ENCODE measurements at places on chromosomes 11 and 22. TPM values are rescaled to one million over a fixed set of nuclear protein-coding genes. Genes with fewer than 3 reads are reported as not detected.

The TCN2 gene
- total RNA-seq: 6.9 TPM

The IGSF9B gene
- 0.26 TPM for total RNA-seq

The ELMOD1 gene
- 0.17 TPM for total RNA-seq

The CRYBB3 gene
- not detected for total RNA-seq

The SNX32 gene
- total RNA-seq: 2.3 TPM

The OLFML1 gene
- total RNA-seq: 22.8 TPM

The LMO2 gene
- 0.51 TPM for total RNA-seq

The MICAL2 gene
- 88.6 TPM for total RNA-seq

The CARS1 gene
- total RNA-seq: 102 TPM

The PKNOX2 gene
- total RNA-seq: 1.0 TPM

The LDHAL6A gene
- not detected for total RNA-seq

The OR52E8 gene
- not detected for total RNA-seq

The TBX10 gene
- not detected for total RNA-seq

The C11orf87 gene
- not detected for total RNA-seq

The AGBL2 gene
- total RNA-seq: 2.1 TPM

The C11orf91 gene
- total RNA-seq: not detected

The NLRP14 gene
- 0.17 TPM for total RNA-seq

The IGLL1 gene
- not detected for total RNA-seq

The MMP8 gene
- total RNA-seq: not detected

The ZNF70 gene
- 2.8 TPM for total RNA-seq

The MRGPRE gene
- 0.17 TPM for total RNA-seq

The FGF19 gene
- total RNA-seq: not detected

The MFRP gene
- total RNA-seq: not detected

The BRSK2 gene
- 0.33 TPM for total RNA-seq

The HIC2 gene
- 1.8 TPM for total RNA-seq

The ZNRF3 gene
- total RNA-seq: 2.6 TPM

The LRRC56 gene
- total RNA-seq: 1.3 TPM

The HBB gene
- total RNA-seq: not detected

The PHF21B gene
- total RNA-seq: 0.17 TPM

The OR2AG1 gene
- total RNA-seq: not detected

The PPM1F gene
- total RNA-seq: 37.0 TPM

The IL18BP gene
- 1.5 TPM for total RNA-seq

The OR6T1 gene
- total RNA-seq: not detected

The SPA17 gene
- 10.0 TPM for total RNA-seq

The SMIM38 gene
- 0.51 TPM for total RNA-seq

The ROBO4 gene
- total RNA-seq: 0.66 TPM

The MMP11 gene
- total RNA-seq: 8.8 TPM

The MUC5AC gene
- total RNA-seq: not detected

The ZP1 gene
- total RNA-seq: under 0.01 TPM

The SERHL2 gene
- total RNA-seq: 3.3 TPM

The ZBTB16 gene
- not detected for total RNA-seq

The SEC14L2 gene
- total RNA-seq: 4.9 TPM

The PNPLA3 gene
- 3.6 TPM for total RNA-seq

The SYT8 gene
- total RNA-seq: not detected

The CALCA gene
- not detected for total RNA-seq

The P4HA3 gene
- 4.1 TPM for total RNA-seq

The KREMEN1 gene
- total RNA-seq: 12.9 TPM

The XKR3 gene
- total RNA-seq: not detected

The USP2 gene
- total RNA-seq: 2.3 TPM

The RHOD gene
- 13.4 TPM for total RNA-seq

The OR8D1 gene
- total RNA-seq: not detected

The SCN2B gene
- total RNA-seq: 4.9 TPM

The PRR33 gene
- total RNA-seq: not detected

The DEAF1 gene
- 28.2 TPM for total RNA-seq

The TPBGL gene
- not detected for total RNA-seq
